ENCODE measurements at places on chromosomes 11 and 22.

DNA sequence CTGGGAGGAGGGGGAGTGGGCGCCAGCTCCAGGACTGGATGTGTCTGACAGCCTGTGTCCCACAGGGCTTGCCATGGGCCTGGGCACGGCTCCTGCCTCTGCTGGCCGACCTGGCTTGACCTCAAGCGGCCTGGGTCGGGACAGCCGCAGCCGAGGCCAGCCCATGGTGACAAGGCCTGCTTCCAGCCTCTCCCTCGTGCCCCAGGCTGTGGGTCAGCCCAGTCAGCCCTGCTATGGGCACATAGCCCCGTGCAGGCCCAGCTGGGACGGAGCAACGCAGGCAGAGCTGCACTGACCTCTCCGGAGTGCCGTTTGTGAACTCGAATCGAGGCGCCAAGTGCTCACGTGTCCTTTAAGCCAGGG lies 17.9 kb downstream of the OSBPL5 start:
- DNase-seq = no peak

- DNase-seq = no peak
Measured at GRCh38 chr11:83471831-83472727, 185.9 kb upstream of the CCDC90B start.

DNA sequence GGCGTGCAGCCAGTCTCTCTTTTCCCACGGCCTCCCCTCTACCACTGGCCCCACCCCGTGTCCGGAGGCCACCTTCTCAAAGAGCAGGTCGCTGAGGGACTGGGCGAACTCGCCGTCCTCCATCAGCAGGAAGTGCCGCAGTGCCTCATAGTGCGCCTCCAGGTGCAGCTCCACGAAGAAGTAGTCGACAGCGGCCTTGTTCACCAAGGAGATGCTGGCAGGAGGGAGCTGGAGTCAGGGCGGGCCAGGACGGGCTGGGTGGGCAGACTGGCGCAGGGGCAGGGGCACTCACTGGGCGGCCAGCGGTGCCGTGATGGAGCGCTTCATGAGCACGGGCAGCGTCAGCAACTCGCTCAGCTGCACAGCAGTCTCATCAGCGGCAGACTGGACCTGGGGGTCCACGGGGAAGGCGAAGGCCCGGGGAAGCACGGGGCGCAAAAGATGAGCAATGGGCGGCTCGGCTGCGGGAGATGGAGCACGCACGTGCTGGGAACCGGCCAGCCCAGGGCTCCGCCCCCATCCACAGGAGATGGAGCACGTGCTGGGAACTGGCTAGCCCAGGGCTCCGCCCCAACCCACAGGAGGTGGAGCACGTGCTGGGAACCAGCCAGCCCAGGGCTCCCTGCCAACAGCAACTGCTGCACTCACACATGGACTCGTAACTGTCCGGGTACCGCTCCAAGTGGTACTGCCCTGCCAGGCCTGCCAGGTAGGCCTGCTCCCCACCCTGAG lies 18.4 kb downstream of the SELENOO start:
- peak; percentile 21 for DNase-seq

- DNase-seq = no peak
Measured at GRCh38 chr22:41184679-41185078, 20.4 kb upstream of the L3MBTL2 start.

GRCh38 chr22:38257650-38258250 lies 15.1 kb downstream of the TMEM184B start:
- DNase-seq = peak; percentile 42

DNA sequence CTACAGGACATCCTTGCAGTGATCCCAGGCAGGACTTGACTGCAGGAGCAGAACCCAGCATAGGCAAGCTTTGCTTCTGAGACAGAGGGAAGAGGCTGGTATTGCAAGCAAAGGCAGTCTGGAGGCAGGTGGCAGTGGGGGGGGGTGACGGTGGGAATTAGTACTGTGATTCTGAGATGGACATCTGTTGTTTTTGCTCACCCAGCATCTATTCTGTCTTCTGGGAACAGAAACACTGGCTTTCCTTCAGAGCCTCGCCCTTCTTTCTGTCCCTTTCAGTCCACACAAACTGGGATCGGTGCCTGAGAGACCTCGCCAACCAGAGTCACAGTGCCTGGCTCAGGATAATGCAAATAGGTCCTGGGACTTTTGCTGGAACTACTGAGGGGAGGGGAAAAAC lies 31.2 kb upstream of the RASL10A start:
- DNase-seq = no peak

DNA sequence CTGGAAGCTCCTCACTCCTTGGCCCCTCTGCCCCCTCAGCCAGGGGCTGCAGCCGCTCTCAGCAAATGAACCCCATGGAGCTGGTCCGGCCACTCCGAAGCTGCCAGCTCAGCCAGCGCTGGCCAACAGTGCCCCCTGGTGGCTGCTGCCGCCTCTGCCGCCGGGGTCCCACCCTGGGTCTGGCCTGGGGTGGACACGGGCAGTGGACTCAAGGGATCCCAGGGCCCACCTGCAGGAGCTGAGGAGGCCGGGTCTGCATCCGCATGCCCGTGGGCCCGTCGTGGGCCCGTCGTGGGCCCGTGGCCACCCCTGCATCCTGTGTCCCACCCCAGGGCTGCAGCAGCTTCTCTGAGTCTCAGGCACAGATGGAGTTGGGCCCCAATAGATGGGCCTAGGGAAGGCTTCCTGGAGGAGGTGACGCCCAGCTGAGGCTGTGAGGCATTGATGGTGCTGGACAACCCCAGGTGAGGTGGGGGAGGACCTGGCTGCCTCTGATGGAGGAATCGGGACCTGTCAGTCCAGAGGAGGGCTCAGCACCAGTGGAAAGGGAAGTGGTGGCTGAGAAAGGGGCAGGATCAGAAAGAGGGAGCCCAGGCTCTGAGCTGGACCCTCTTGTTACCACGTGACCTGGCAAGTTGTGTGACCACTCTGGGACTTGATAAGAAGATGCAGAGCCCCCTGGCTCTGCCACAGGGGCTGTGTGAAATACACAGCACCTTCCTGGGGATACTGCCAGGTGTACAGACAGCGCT lies 522.3 kb downstream of the BRD1 start:
- DNase-seq = no peak

- DNase-seq = no peak
Measured at GRCh38 chr11:72398058-72398758, 36.1 kb downstream of the CLPB start.

DNA sequence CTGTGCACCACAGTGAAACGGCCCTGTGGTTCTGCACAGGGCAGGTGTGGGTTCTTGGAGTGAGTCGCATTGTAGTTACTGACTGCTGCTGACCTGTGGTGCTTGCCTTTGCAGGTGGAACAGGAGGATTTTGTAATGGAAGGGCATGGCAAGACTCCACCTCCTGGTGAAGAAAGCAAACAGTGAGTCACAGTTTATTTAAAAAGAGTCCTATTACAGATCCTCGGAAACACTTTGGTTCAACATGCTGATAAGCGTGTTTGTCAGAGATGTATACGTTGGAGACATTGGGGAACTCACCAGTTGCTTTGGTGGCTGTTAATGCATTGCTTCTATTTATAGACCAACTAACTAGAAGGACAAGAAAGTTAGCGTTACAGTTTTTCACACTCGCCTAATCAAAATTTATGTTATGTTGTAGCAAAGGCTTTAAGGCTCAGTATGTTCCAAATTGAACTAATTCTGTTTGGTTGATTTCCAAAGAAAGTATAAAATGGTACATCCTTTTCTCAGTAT lies 21.7 kb upstream of the TNRC6B start:
- peak; percentile 64 for DNase-seq

GRCh38 chr11:11659567-11660362 lies 38.0 kb upstream of the GALNT18 start:
- no peak for DNase-seq

DNA sequence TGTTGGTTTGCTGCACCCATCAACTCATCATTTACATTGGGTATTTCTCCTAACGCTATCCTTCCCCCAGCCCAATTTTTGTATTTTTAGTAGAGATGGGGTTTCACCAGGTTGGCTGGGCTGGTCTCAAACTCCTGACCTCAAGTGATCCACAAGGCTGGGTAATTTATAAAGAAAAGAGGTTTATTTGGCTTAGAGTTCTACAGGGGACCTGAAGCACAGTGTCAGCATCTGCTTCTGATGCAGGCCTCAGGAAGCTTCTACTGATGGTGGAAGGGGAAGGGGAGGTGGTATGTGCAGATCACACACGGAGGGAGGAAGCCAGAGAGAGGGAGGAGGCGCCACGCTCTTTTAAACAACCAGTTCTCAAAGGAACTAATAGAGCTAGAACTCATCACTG lies 25.8 kb downstream of the TANGO2 start:
- no peak for DNase-seq

DNA sequence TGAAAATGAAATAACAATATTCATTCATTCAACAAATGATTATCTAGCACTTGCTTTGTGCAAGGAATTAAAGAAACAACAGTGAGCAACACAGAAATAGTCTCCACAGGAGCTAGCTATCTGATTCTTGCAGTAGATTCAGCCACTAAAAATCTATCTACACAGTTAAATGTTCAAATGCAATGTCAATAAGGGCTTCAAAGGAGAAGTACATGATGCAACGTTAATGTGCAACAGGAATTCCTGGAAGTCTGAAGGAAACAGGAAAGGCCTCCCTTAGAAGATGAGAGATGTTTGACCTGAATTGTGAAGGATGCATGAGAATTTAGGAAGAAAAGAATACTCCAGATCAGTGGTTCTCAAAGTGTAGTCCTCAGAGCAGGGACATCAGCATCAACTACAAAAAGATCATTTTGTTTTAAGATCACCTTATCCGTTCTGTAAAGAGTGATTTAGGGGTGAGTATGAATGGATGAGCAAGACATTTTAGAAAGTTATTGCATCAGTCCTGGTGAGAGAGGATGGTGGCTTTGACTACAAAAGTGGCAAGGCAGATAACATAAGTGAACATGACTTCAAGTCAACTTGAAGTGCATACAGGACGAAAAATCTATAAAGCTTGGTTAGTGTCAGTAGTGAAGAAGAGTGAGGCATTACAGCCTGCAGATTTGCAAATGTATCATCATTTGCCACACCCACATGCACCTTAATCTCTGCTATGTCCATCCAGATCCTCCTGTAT lies 96.0 kb downstream of the ETS1 start:
- DNase-seq = no peak

DNA sequence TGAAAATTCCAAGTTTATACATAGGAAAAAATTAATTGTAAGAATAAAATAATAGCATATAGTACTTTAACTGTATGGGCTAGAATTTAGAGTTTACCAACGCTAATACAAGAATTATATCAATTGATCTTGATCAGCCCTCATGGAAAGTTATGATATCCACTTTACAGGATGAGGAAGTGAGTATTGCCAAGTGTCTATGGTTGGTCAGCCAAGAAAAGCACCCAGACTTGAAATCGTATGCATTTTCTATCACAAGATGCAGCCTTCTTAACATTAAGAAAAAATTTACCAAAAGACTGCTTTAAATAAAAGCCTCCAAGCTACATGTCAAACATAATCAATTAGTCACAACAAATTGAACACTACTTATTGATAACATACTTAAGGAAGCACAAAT lies 53.0 kb downstream of the DDI1 start:
- DNase-seq = no peak

- DNase-seq = no peak
Measured at GRCh38 chr11:62627713-62628112, 5.9 kb upstream of the B3GAT3 start.

DNA sequence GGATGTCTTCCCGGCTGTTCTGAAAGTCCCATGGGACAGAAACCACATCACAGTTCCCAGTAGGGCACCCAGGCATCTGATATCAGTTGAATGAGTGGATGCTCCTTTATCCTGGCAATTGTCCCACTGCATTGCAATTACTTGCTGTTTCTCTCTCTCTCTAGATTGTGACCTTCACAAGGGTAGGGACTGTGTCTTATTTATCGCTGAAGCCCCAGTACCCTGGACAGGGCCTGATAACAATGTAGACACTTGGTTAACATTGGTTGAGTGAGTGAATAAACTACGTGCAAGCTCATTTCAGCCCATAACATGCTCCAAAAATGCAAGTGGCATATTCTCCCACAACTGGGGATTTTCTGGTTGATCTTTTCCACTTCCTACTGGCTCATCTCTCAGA lies 193.7 kb upstream of the NARS2 start:
- DNase-seq = no peak

- no peak for DNase-seq
Measured at GRCh38 chr11:126736682-126737572, 263.6 kb downstream of the KIRREL3 start.

DNA sequence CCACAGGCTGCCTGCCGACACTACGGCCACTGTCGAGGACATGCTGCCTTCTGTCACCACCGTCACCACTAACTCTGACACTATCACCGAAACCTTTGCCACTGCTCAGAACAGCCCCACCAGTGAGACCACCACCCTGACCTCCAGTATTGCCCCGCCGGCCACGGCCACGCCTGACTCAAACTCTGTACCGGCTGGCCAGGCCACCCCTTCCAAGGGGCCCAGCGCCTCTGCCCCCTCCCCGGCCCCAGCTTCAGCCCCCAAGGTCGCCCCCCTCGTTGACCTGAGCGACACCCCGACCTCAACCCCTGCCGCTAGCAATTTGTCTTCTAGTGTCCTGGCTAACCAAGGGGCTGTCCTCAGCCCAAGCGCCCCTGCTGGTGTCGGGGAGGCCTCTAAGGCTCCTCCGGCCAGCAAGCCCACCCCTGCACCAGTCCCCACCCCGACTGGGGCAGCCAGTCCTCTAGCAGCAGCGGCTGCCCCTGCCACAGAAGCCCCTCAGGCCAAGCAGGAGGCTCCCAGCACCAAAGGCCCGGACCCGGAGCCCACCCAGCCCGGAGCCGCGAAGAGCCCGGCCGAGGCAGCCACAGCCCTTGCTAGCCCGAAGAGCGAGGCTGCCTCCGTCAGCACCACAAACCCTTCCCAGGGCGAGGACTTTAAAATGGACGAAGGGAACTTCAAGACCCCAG lies 41.3 kb upstream of the TTC12 start:
- DNase-seq = no peak

DNA sequence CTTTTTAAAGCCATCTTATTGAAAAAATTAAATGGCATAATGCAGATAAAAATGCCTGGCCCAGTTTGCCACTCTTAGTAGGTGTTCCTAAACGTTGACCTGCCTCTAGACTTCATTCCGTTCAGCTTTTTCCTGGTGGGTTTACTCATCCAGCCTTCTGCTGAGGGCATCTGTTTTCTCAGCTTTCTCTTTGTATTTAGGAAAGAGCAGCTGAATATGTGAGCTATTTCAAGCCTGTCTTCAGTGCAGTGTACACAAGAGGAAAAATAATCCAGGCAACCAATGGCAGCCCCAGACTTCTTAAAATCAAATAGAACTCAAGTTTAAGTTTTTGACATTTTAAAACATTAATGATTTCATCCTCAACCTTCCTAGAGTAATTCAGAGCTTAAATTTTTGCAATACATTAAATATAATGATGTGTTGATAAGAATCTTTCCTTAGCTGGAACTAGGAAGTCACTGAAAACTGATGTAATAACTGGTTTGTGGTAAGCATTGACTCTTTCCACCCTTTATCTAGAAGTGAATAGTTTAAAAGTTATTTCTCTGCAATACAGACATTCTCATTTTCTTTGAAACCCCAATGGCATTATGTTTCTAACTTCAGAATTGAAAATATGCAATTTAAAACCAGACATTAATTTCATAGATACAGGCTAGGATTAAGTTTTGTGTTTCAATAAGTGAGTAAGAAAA lies 165.4 kb downstream of the AASDHPPT start:
- no peak for DNase-seq

GRCh38 chr22:48051796-48052620 lies 1289.6 kb downstream of the TBC1D22A start:
- no peak for DNase-seq

GRCh38 chr11:64546600-64546999 lies 44.4 kb upstream of the SLC22A12 start:
- no peak for DNase-seq

GRCh38 chr11:63007920-63008319 lies 7.7 kb downstream of the SLC22A8 start:
- no peak for DNase-seq

GRCh38 chr11:123195188-123196059 lies at the start of gene CLMP:
TSS of gene CLMP (minus strand) at chr11:123195248. CDS start at chr11:123194940, 308 bp downstream.
- DNase-seq = no peak
